T-helper 2 cell (primary cell): ENCODE measurements at places on chromosomes 4 and X.

DNA sequence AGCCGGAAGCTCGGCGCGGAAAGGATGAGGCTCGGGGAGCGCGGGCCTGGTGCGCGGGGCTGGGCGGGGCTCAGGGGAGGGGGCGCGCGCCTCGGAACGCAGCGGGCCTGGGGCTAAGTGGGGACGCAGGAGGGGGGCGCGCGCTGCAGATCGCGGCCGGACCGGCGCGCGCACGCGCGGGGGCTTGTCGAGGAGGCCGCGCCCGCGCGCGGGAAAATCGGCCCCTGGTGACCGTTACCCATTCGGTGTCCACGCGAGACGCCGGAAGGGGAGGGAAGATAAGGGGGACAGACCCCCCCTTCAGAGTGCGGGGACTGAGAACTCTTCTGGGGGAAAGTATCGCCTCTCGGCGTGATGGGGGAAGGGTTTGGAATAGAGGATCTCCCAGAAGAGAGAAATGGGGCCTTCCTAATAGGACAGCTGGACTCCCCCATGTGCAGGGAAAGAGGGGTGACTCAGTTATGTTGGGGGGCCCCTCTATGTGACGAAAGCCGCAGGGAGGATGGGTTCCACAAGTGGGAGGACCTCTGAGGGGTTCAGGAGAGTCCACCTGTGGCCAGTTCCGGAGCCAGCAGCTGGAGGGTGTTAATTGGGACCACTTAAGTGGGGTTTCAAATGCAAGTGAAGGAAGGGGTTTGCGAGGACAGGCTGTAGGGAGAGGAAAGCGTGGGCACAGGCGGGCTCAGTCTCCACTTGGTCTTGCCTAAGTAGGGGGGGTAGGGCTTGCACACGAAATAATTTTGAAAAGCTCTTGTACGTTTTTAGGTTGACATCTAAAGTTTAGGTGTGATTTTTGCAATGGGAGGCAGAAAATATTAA, 584 bp downstream of the SUV39H1 start:
- DNase-seq, result peak; percentile 68

GRCh38 chrX:40012868-40013265, 84.9 kb downstream of the BCOR start:
- no peak for DNase-seq

DNA sequence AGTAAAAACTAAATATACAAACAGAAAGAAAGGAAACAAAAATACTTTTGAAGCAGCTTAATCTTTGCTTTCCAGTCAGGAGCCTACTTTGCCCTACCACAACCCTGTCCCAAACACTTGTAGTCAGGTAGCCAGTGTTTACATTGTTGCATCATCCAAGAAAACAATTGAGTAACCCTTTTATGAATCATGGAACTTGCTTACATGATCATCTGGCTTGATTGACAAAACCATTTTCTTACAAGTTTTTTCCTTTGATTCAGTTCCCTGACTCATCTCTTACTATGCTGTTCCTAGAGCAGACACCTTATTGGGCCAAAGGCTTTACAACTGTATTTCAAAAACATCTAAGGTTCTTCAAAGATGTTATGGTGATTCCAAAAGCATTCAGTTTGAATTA, 740.1 kb downstream of the KLHL13 start:
- no peak for DNase-seq

- DNase-seq, result no peak
Measured at GRCh38 chr4:21795091-21795490, 153.5 kb downstream of the KCNIP4 start.

- DNase-seq, result no peak
Measured at GRCh38 chr4:14035076-14035475, 407.6 kb upstream of the BOD1L1 start.

GRCh38 chr4:7187168-7187535, 5.2 kb upstream of the SORCS2 start:
- DNase-seq, result no peak

DNA sequence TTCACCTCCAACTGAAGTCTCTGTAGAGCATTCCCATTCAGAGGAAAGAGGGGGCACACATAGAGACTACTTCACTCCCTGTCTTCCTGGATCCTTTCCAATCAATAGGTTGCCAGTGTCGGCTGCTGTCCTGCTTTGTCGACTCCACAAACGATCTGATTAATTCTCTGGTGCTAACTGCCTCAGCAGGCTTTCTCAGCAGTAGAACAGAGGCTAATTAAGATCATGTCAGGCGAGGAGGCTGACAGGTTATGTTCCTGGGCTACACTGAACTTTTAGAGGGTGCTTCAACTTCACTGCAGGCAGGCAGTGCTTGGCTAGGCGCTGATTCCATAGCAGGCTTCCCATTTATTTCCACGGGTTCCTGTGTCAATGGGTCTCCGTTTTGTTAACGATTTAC, 79.2 kb downstream of the GRIA3 start:
- DNase-seq, result no peak

GRCh38 chr4:153159016-153159415, 45.2 kb upstream of the TRIM2 start:
- no peak for DNase-seq

GRCh38 chr4:4666693-4667621, 125.1 kb upstream of the STX18 start:
- DNase-seq, result no peak

DNA sequence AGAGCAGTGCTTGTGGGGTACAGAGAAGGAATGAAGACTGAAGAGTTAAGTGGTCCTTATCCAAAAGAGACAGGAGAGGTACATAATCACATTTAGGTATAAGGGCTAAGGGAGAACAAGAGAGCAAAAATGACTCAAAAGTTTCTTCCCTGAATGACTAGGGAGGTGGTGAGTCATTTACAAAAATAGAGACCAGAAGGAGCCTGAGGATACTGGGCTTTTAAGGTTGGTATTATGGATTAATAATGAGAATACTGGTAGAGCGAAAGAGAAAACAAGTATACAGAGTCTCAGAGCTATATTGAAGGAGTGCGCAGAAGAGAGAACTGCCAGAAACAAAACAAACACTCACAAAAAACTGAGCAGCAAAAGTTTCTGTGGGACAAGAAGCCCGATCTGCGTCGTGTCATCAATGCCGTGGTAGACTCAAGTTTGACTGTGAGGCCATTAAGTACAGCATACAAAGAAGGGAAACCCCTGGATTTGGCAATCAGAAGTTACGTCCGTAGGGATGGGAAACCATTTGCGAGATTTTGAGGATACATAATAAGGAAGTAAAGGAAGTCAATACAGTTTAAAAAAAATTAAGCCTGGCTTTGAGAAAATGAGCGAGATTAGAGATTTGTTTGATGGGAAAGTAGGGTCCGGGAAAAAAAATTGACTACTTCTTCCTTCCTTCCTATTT, 129.1 kb upstream of the STIM2 start:
- DNase-seq, result no peak

DNA sequence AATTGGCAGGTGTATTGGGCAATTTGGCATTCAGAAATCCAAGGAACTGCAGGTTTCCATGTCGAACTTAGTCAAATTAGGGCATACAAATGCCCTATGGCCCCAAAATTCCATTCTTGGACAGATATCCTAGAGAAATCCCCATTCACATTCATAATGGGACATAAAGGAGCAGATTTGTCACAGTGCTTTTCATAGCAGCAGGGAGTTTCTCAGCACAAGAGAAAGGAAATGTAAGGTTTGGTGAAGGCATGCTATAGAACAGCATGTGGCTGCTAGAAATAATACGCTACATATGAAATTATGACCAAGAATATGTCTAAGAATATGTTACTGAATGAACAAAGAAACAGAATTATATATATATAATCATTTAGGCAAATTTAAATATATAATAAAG, 437.5 kb upstream of the BOD1L1 start:
- DNase-seq, result no peak

- no peak for DNase-seq
Measured at GRCh38 chr4:146291313-146291712, 77.0 kb downstream of the REELD1 start.

DNA sequence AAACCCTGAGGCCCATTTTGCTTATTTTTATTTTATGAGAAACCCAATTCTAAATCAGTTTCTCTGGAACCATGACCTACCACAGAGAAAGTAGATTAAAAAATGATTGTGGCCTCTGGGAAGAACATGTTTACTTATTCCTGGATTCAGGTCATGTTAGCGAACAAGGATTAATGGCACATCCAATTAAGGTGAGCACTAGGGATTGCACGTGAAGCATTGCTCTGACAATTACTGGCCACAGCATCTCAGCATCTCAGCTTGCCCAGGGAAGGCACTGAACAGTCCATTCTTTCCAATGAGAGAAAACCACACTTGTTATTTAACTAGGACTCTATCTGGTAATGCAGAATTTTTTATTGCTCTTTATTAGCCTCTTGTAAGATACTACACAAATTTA, 119.8 kb downstream of the ZNF330 start:
- no peak for DNase-seq

- DNase-seq, result no peak
Measured at GRCh38 chr4:112916868-112917267, 132.6 kb upstream of the ANK2 start.

GRCh38 chr4:15158406-15159091, 156.3 kb downstream of the CPEB2 start:
- no peak for DNase-seq

DNA sequence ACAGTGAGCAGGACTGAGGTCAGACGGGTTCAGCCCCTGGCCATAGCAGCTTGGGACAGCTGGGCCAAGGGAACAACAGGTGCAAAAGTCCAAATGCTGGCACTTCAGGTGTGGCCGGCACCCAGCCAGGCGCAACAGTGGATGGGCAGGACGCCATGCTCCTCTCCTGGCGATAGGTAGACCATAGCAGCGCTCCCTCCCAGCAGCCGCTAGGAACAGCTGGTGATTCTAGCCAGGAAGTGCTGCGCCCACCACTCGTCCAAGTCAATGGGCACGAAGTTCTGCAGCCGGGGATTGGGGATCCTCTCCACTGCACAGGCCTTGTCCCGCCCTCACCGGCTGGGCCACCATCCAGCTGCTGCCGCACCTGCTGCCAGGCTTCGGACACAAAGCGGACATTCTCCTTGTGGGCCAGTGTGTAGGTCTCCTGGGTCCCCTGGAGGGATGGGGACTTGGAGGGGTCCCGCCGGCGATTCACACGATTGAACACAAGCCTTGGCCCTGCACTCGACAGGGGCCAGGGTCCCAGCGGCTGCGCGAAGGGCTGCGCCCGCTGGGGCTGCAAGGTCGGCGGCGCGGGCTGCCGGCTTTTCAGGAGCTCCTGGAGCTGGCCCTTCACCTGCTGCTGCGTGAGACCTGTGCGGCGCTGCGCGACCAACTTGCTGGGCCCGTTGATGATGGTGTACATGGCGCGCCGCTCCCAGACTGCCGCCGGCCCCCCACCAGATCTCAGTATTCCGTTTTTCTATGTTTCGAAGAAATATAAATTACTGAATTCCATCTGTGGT, 227.5 kb upstream of the STK26 start:
- DNase-seq, result no peak

- no peak for DNase-seq
Measured at GRCh38 chrX:96126182-96126581, 558.5 kb upstream of the DIAPH2 start.

DNA sequence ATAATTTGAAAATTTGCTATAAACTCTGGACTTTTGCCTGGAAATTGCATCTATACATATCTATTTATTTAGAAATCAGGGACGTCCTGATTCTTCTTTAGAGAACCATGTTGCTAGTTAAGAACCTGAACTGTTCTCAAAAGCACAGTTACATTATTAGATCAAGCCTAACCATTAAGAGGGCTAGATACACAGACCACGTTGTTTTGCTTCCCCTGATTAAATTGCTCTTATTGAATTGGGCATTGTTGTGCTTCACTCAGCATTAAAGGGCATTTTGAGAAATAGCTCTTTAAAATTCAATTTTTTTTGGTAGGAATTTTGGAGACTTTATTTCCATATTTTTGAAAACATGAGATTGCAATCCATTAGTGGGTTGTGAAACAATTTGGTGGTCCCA, 44.4 kb downstream of the FIP1L1 start:
- no peak for DNase-seq

- DNase-seq, result no peak
Measured at GRCh38 chr4:85776579-85776978, 301.6 kb downstream of the ARHGAP24 start.
